Epithelial cell of alveolus of lung (primary cell): ENCODE measurements at places on chromosomes 5 and 9. TPM values are rescaled to one million over a fixed set of nuclear protein-coding genes. Genes with fewer than 3 reads are reported as not detected.

Gene PRDM9
- not detected in 2 replicates for total RNA-seq

Gene SH2D3C
- total RNA-seq: 0.08 and 0.52 TPM in 2 replicates

Gene SLC36A2
- not detected in 2 replicates for total RNA-seq

Gene BTNL9
- not detected in 2 replicates for total RNA-seq

Gene NUTM2G
- not detected in 2 replicates for total RNA-seq

Gene PCDHA1
- total RNA-seq: not detected in 2 replicates

Gene PCDHGA9
- total RNA-seq: 1.4 and 7.8 TPM in 2 replicates

Gene SPRY4
- 21.1 and 42.9 TPM in 2 replicates for total RNA-seq

Gene GCNT4
- 0.32 and 0.65 TPM in 2 replicates for total RNA-seq

Gene GHR
- 3.2 and 17.7 TPM in 2 replicates for total RNA-seq

Gene GRIA1
- 0.40 and 0.65 TPM in 2 replicates for total RNA-seq

Gene GALNT12
- total RNA-seq: 3.8 and 14.0 TPM in 2 replicates

Gene IFNK
- not detected in 2 replicates for total RNA-seq

Gene IL3
- total RNA-seq: not detected in 2 replicates

Gene FOXD4L6
- 1.4 TPM in 1 of 2 replicates, not detected in the other for total RNA-seq

Gene DBH
- total RNA-seq: not detected in 2 replicates
